ENCODE measurements at places on chromosomes 12 and 14.

- no peak for DNase-seq
Measured at GRCh38 chr12:224330-224729, 10.4 kb upstream of the SLC6A12 start.

DNA sequence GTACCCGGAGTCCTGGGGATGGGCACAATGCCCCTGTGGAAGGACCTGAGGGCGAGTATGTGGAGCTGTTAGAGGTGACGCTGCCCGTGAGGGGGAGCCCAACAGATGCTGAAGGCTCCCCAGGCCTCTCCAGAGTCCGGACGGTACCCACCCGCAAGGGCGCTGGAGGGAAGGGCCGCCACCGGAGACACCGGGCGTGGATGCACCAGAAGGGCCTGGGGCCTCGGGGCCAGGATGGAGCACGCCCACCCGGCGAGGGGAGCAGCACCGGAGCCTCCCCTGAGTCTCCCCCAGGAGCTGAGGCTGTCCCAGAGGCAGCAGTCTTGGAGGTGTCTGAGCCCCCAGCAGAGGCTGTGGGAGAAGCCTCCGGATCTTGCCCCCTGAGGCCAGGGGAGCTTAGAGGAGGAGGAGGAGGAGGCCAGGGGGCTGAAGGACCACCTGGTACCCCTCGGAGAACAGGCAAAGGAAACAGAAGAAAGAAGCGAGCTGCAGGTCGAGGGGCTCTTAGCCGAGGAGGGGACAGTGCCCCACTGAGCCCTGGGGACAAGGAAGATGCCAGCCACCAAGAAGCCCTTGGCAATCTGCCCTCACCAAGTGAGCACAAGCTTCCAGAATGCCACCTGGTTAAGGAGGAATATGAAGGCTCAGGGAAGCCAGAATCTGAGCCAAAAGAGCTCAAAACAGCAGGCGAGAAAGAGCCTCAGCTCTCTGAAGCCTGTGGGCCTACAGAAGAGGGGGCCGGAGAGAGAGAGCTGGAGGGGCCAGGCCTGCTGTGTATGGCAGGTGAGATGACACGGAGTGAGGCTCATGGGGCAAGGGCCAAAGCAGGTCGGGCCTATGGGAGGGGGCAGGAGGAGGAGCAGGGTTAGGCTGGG lies 4.5 kb downstream of the ARHGEF40 start:
- DNase-seq, result no peak

DNA sequence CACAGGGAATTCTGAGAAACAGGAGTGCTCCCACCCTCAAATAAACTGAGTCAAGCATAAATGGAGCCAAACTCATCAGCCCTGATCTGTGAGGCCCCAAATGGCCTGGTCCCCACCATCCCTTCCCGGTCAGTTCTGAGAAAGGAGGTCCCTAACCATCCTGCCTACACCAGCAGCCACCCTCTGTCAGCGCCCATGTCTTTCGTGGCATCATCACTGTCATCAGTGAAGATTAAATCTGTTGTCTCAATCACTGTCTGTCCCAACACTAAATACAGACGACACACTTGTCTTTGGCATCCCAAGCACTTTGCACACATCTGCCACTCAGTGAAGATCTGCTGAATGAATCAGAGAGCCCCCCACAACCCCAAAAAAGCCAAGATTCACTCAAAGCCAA lies 22.4 kb downstream of the VPS37B start:
- DNase-seq, result no peak

GRCh38 chr12:103728323-103728722 lies 112.7 kb downstream of the NT5DC3 start:
- no peak for DNase-seq

DNA sequence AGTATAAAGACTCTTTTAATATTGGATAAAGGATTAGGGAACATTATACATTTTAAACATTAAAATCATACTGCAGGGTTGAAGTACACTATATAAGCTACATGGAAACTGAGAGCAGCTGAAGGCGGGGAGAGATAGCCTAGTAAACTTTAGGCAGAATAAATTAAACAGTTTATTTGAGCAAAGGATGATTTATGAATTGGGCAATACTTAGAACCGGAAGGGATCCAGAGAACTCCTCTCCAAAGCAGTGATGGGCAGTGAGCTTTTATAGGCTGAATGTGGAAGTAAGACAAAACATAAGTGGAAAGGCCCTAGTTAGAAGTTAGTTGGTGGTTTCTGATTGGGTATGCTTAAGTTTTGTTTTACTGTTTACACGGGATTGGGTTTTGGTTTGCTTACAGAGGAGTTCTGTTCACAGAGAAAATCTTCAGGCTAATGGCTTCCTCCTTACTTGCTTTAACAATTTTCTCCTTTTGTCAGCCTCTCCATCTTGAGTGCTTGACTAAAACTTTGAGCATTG lies 18.9 kb downstream of the LEMD3 start:
- DNase-seq, result peak; percentile 41

DNA sequence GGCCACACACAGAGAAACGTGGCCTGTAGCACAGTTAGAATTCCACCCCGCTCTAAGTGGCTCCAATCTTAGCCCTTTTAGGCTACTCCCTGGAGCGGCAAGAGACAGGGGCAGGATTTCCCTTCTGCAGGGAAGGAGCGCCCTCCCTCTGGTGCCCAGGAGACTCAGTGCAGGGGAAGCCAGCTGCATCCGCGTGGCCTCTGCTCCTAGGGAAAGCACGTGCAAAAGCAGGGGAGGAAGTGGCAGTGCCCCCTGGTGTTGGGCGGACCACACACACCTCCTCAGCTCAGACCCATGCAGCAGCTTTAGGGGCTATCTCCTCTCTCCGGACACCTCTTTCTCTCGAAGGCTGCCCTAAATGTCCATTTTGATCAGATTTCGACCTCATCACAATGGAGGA lies 50.0 kb downstream of the SPRING1 start:
- DNase-seq, result peak; percentile 54

DNA sequence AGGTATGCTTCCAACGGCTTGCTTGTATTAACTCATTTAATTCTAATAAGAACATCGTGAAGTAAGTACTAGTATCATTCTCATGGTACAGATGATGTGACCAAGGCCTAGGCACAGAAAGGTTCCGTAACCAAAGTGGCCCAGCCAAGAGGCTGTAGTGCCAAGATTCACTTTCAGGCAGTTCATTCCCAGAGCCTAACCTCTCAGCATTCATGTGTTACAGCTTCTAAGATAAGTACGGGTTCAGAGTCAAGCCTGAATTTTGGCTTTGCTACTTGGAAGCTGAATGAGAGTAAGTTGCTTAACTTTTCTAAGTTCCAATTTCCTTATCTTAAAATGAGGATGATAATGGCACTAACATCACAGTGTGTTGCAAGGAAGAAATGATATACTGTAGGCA lies 379.9 kb downstream of the AEBP2 start:
- DNase-seq, result no peak

- no peak for DNase-seq
Measured at GRCh38 chr12:94972795-94973194, 30.7 kb downstream of the NDUFA12 start.

DNA sequence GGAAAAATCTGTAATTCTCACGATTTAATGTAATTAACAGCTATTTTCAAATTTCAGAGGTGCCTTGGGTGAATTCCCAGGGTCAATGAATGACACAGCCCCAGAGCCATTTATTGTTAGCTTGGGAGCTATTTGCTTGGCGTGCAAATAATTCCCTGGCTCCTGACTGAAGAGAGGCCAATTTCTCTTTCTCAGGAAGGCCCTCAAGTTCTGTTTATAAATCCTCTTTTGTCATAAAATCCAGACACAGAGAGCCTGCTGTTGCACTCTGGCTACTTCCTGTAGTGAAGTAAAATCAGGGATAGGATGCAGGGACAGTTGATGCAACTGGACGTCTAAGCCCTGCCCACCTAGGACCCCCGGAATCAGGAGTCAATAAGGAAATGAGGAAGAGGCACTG lies 154.3 kb downstream of the TMX1 start:
- DNase-seq, result no peak

DNA sequence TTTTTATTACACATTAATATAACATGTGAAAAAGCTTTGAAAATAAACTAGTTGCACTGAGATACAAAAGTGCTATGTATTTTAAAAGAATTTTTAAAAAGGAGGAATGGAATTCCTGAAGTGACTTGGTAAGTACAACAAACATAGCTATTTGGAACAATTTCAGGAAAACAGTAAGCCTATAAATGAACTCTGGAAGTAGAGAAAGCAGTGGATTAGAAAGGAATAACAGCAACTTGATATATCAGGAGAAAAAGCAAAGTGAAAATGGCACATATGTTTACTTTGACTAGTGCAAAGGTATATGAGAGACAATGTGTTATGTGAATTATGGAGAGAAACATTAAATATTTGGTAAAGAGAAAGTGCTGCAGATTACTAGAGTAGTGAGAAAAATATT lies 811.7 kb downstream of the C12orf50 start:
- DNase-seq, result no peak

GRCh38 chr12:90209029-90209428 lies 500.4 kb upstream of the ATP2B1 start:
- no peak for DNase-seq

- peak; percentile 31 for DNase-seq
Measured at GRCh38 chr14:68568907-68569897, 223.7 kb downstream of the ZFP36L1 start.
